ENCODE measurements at places on chromosomes 2 and 18.

- DNase-seq = no peak
Observed at GRCh38 chr18:457140-457519, 43.4 kb downstream of the COLEC12 start.

DNA sequence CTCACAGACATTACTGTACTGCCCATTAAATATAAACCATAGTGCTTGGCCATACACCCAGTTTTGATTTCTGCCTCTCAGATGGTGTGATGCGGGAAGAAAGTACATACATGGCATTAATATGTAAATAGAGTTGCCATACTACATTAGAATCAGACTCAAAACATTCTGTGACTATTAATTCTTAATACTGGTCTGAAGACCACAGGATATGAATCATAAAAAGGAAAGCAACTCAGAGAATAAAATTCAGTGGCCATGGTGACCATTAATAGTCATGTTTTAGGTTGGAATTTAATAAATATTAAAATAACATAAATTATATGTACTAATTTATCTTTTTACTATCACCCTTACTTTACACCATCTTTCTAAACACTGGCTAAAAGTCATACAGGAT lies 33.0 kb upstream of the WDR75 start:
- DNase-seq = no peak

- DNase-seq = no peak
Observed at GRCh38 chr2:100063459-100063953, 78.9 kb downstream of the AFF3 start.

DNA sequence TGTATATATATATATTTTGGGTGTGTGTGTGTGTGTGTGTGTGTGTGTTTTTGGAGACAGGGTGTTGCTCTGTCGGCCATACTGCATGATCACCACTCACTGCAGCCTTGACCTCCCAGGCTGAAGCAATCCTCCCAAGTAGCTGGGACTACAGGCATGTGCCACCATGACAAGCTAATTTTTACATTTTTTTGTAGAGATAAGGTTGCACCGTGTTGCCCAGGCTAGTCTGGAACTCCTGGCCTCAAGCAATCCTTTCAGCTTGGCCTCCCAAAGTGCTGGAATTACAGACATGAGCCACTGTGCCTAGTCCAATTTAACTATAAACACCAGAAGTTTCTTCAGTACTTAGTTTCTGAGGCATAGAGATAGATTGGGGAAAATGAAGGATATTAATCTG lies 18.3 kb downstream of the LIMS1 start:
- no peak for DNase-seq

DNA sequence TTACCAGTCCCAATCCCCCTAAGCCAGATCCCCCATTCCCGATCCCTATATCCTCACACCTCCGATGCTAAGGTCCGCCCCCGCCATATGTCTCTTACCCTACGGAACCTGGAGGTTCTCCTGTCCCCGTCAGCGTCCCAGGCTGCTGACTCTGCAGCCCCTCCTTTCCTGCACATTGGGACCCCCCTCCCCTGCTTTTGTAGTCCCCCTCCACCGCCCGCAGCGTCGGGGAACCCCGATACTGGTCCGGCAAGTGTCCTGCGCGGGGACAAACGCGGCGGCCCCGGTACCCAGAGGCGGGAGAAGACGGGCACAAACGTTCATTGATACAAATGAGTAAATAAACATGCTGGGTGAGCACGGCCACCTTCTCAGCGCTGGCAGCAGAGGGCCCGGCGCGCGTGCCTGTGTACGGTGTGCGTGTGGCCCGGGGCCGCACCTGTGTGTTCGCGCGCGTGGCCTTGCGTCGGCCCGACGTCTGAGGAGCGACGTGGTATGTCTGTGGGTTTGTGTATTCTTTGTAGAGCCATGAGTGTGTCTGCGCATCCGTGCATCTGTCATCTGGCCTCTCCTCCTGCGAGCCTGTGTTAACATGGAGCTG lies 2.0 kb upstream of the CYP26B1 start:
- no peak for DNase-seq

DNA sequence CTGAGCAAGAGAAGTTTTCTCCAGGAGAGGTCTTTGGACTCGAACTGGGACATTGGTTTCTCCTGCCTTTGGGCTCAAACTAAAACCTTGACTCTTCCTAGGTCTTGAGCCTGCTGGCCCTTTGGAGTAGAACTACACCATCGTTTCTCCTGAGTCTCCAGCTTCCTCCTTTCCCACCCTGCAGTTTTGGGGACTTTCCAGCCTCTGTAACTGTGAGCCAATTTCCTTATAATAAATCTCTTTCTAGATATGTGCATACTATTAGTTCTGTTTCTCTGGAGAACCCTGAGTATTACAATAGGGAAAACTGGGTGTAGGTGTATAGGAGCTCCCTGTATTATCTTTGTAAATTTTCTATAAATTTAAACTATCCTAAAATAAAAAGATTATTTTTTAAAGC lies 219.8 kb upstream of the AGAP1 start:
- no peak for DNase-seq

- DNase-seq = no peak
Observed at GRCh38 chr18:44671914-44672313, 8.8 kb upstream of the SETBP1 start.

- no peak for DNase-seq
Observed at GRCh38 chr2:181527058-181527457, 69.9 kb downstream of the ITGA4 start.

DNA sequence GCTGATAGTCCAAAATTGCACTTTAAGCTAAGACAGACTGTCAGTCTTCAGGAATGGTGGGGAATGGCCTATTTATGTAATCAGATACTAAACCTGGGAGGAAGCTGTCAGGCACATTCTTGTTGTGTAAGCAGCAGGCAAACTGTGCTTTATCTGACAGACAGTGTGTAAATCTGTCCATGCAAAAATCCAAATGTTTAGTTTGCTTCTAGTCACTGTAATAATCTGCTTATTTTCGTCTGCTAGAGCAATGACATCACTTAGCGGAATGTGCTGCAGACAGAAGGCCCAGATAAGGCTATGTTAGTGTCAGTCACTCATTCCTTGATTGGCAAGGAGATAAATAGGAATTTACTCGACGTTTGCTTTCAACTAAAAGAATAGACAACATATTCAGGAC lies 263.5 kb downstream of the ZNF407 start:
- no peak for DNase-seq

- DNase-seq = peak; percentile 20
Observed at GRCh38 chr2:127115471-127116199, 8.7 kb upstream of the BIN1 start.

GRCh38 chr2:206832873-206833272 lies 67.5 kb downstream of the FASTKD2 start:
- DNase-seq = no peak

DNA sequence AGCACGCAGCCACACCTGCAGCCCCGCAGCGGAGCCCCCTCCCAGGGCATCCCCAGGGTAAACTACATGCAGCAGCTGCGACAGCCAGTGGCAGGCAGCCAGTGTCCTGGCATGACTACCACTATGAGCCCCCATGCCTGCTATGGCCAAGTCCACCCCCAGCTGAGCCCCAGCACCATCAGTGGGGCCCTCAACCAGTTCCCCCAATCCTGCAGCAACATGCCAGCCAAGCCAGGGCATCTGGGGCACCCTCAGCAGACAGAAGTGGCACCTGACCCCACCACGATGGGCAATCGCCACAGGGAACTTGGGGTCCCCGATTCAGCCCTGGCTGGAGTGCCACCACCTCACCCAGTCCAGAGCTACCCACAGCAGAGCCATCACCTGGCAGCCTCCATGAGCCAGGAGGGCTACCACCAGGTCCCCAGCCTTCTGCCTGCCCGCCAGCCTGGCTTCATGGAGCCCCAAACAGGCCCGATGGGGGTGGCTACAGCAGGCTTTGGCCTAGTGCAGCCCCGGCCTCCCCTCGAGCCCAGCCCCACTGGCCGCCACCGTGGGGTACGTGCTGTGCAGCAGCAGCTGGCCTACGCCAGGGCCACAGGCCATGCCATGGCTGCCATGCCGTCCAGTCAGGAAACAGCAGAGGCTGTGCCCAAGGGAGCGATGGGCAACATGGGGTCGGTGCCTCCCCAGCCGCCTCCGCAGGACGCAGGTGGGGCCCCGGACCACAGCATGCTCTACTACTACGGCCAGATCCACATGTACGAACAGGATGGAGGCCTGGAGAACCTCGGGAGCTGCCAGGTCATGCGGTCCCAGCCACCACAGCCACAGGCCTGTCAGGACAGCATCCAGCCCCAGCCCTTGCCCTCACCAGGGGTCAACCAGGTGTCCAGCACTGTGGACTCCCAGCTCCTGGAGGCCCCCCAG lies 254.1 kb downstream of the GLI2 start:
- DNase-seq = peak; percentile 21

- DNase-seq = no peak
Observed at GRCh38 chr18:48576457-48576771, 37.6 kb downstream of the CTIF start.

All from H9 (cell line).